Activated naive CD4-positive, alpha-beta T cell treated with anti-CD3 and anti-CD28 coated beads for 36 hours (primary cell): ENCODE measurements at places on chromosomes 1 and 21. TPM values are rescaled to one million over a fixed set of nuclear protein-coding genes. Genes with fewer than 3 reads are reported as not detected.
A peak's percentile ranks its signal among the peaks of the same experiment; 100 is the strongest.

The UAP1 gene
- 22.6 TPM for total RNA-seq

The MIXL1 gene
- total RNA-seq = not detected

The PPT1 gene
- total RNA-seq = 89.7 TPM

GRCh38 chr1:230048322-230048721, 18.7 kb upstream of the GALNT2 start:
- no peaks in the 10 kb centered on the region for H3K36me3 ChIP-seq
- H3K4me1 ChIP-seq = peaks cover 3% of the 10 kb centered on the region
- peaks cover 2% of the 10 kb centered on the region for H3K27me3 ChIP-seq
- no peak overlapping the region for H3K27ac ChIP-seq
- H3K4me3 ChIP-seq = no peak overlapping the region

GRCh38 chr1:1309251-1310108, 1.1 kb downstream of the PUSL1 start:
- H3K36me3 ChIP-seq = peaks cover 5% of the 10 kb centered on the region
- DNase-seq = no peak
- peak overlapping the region; percentile 68 for H3K4me3 ChIP-seq
- H3K27me3 ChIP-seq = no peaks in the 10 kb centered on the region

GRCh38 chr1:221335161-221336101, 406.5 kb downstream of the DUSP10 start:
- H3K4me1 ChIP-seq = no peaks in the 10 kb centered on the region
- H3K4me3 ChIP-seq = no peak overlapping the region
- DNase-seq = no peak
- H3K27ac ChIP-seq = no peak overlapping the region

- no peaks in the 10 kb centered on the region for H3K4me1 ChIP-seq
- H3K36me3 ChIP-seq = no peaks in the 10 kb centered on the region
- H3K4me3 ChIP-seq = no peak overlapping the region
- DNase-seq = no peak
Observed at GRCh38 chr1:73901738-73902137, 296.2 kb downstream of the LRRIQ3 start.

DNA sequence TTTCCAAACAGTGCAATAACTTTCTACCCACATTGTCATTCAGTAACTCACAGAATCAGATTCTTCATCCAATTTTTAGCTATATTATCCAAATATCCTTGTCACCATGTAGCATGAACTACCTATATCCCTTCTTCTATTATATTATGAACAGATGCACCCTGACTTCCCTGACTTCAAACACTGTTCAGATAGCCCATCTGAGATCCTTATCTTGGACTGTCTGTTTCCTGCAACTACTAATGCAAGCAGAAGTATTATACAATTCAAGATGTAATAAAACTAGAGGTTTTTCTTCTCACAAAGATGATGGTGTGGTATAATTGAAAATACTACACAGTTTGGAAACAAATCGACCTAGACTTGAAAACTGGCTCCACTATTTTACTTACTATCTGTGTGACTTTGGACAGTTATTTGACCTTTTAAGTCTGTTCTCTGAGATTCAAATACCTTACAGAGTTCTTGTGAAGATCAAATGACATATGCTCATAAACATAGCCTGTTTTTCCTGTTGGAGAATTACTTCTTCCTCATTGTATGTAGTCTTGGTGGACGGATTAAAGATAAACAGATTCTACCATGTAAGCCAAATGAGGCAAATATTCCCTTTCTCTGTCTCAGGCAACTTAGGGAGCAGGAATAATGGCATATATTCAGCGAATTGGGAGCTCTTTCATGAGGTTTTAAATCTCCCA, 407.9 kb upstream of the ZRANB2 start:
- no peaks in the 10 kb centered on the region for H3K4me1 ChIP-seq
- no peaks in the 10 kb centered on the region for H3K36me3 ChIP-seq
- no peak overlapping the region for H3K4me3 ChIP-seq
- no peak for DNase-seq

DNA sequence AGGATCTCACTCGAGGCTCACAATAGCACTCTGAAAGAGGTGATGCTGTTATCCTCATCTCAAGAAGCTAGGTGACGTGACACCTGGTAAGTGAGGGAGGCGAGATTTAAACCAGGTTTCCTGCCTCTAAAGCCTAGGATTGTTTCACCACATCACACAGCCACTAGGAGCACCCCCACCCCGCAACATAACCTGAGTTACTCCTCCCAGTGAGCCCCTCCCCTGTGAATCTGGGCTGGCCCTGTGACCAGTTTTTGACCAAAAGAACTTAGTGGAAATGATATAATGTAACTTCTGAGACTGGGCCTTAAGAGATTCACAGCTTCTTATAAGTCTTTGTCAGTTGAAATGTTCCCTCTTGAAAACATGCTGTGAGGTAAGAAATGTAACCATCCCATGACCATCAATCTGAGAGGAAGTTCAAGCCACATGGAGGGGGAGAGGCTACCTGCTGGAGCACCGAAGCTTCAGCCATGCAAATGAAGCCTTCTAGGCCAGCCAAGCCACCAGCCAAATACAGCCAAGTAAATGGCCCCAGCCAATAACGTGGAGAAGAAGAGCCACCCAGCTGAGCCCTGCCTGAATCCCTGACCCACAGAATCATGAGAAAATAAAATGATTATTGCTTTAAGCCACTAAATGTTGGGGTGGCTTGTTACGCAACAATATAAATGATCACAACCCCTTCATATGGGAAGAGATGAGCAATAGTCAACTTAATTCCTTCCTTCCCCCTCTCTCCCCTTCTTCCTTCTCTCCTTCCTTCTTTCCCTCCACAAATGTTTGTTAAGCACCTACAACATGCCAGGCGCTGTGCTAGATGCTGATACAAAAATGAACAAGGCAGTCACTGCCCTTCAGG, 61.0 kb upstream of the FAM20B start:
- no peaks in the 10 kb centered on the region for H3K4me1 ChIP-seq
- H3K27ac ChIP-seq = no peak overlapping the region
- no peak overlapping the region for H3K4me3 ChIP-seq
- H3K36me3 ChIP-seq = no peaks in the 10 kb centered on the region
- peaks cover 2% of the 10 kb centered on the region for H3K27me3 ChIP-seq
- no peak for DNase-seq

DNA sequence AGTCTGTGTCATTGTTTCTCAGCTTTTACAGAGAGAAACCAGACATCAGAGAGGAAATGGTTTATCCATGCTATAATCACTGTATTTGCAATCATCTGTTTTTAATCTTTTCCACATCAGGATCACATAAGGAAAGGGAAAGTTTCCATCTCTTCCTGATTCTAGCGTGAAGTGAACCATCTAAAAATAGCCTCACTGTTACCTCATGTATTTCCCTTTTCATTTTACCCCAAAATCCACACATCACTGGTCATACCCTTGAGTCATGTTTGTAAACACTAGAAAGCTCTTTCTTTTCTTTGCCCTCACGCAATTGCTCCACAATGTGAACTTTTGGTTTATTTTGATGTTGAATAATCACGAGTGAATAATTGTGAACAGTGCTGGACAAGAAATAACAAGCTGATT, 146.0 kb downstream of the PLA2G4A start:
- no peak overlapping the region for H3K27ac ChIP-seq
- H3K27me3 ChIP-seq = peaks cover 14% of the 10 kb centered on the region
- no peak overlapping the region for H3K4me3 ChIP-seq

DNA sequence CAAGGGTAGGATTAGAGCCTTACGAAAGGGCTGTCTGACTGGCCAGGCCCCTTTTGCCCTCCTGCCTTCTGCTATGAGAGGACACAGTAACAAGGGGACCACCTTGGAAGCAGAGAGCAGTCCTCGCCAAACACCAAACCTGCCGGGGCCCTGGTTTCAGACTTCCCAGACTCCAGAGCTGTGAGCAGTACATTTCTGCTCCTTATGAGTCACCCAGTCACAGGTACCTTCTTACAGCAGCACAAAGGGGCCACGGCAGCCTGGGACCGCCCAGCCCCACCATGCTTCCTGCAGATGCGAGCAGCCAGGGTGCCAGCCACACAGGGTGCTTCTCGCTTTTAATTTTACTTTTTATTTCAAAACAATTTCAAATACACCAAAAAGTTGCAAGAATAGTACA, 17.2 kb upstream of the POFUT2 start:
- H3K27me3 ChIP-seq = no peaks in the 10 kb centered on the region
- no peaks in the 10 kb centered on the region for H3K36me3 ChIP-seq
- DNase-seq = no peak
- H3K4me3 ChIP-seq = no peak overlapping the region
- H3K4me1 ChIP-seq = peaks cover 10% of the 10 kb centered on the region
- no peak overlapping the region for H3K27ac ChIP-seq

DNA sequence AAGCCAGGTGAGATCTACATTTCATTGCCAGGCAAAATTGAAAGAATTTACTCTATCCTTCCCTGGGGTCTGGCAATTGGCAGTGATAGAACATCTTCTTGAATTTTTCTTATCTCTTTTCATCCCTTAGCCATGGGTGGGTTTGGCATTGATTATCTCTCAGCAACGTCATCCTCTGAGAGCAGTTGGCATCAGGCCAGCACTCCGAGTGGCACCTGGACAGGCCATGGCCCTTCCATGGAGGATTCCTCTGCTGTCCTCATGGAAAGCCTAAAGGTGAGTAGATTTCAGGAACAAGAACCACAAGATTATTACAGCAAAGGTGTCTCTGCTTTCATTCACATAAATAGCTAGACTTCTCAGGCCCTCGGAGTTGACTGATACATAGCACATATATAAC, 39.3 kb downstream of the NCF2 start:
- no peak for DNase-seq
- H3K36me3 ChIP-seq = peaks cover 25% of the 10 kb centered on the region
- no peak overlapping the region for H3K4me3 ChIP-seq
- peaks cover 2% of the 10 kb centered on the region for H3K4me1 ChIP-seq

DNA sequence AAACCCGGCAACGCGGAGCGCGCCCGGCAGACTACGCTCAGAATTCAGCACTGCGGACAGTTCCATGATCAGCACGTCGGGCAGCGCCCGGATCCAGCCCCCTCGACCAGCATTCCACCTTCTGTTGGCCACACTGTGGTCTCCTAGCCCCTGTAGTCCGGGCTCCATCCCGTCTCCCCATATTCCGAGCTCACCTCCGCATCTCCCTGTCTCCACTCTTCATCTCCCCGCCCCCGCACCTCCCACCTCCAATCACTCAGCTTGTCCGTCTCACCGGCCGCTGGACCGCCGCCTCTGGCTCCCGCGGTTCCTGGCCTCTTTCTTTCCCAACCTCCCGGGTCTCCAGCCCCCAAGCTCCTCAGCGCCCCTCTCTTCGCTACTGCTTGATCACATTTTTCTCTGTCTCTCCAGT, 500 bp downstream of the EPHA10 start:
- H3K4me3 ChIP-seq = no peak overlapping the region
- H3K27ac ChIP-seq = no peak overlapping the region
- H3K36me3 ChIP-seq = no peaks in the 10 kb centered on the region

DNA sequence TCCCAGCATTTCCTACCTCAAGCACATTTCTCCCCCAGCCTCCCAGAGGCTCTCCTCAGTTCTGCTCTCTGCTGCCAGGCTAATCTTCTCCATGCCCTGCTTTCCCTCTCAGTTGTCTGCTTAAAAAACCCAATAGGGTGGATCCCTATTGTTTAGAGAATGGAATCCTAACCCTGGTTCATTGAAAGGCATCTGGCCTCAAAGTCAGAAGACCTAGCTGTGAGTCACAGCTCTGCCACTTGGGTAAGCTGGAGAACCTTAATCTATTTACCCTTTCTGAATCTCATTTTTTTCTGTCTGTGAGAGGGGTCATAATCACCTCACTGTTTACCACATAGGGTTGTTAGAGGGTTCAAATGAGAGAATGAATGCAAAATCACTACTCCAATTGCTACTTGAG, 12.5 kb upstream of the MYOC start:
- H3K4me3 ChIP-seq = no peak overlapping the region
- no peaks in the 10 kb centered on the region for H3K36me3 ChIP-seq
- no peaks in the 10 kb centered on the region for H3K4me1 ChIP-seq

DNA sequence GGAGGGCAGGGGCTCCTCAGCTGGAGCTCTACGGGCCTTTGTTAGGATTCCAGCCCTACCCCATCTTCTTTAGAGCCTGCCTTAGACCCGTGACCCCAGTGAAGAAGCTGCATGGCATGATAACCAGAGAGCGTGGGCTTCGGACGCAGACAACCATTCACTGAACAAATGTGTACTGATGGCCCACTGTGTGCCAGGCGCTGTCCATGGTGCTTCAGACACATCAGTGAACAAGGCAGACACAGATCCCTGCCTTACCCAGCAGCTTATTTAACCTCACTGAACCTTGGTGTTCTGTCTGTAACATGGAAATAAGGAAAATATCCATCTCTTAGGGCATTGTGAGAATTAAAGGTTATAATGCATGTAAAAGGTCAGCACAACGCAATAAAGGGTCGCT, 9.5 kb downstream of the CHIT1 start:
- no peaks in the 10 kb centered on the region for H3K4me1 ChIP-seq
- peaks cover 7% of the 10 kb centered on the region for H3K27me3 ChIP-seq
- no peak overlapping the region for H3K4me3 ChIP-seq
- no peak overlapping the region for H3K27ac ChIP-seq
- no peaks in the 10 kb centered on the region for H3K36me3 ChIP-seq

GRCh38 chr1:30345491-30346130, 377.8 kb downstream of the MATN1 start:
- DNase-seq = no peak
- no peaks in the 10 kb centered on the region for H3K4me1 ChIP-seq
- no peaks in the 10 kb centered on the region for H3K36me3 ChIP-seq
- H3K27me3 ChIP-seq = peaks cover 20% of the 10 kb centered on the region

- H3K4me3 ChIP-seq = no peak overlapping the region
- H3K27ac ChIP-seq = no peak overlapping the region
- H3K27me3 ChIP-seq = peaks cover 81% of the 10 kb centered on the region
- DNase-seq = no peak
Observed at GRCh38 chr21:44706026-44706705, 5.2 kb downstream of the TSPEAR start.

DNA sequence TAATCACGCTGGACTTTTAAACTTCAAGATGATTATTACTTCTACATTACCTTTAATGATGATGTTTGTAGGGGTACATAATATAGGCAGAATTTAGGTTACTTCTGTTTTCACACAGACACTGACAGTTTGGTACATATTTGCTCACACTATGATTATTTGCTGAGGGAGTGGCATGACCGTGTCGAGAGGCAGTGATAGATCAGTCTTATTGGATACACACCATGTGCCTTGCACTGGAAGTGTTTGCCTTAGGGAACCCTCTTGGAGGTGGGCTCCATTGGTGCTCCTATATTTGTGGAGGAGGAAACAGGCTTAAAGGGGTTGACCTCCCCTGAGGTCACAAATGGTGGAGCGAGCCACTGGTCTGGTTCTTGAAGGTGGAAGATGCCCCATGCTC, 132.1 kb downstream of the PRDM2 start:
- DNase-seq = no peak
- H3K36me3 ChIP-seq = no peaks in the 10 kb centered on the region
- H3K27me3 ChIP-seq = peaks cover 7% of the 10 kb centered on the region
- no peaks in the 10 kb centered on the region for H3K4me1 ChIP-seq
- H3K4me3 ChIP-seq = no peak overlapping the region

GRCh38 chr1:170935231-170935630, at the start of gene MROH9:
Gene MROH9 (plus strand): TSS chr1:170935534. CDS start chr1:170945557, 10,023 bp downstream.
- no peaks in the 10 kb centered on the region for H3K4me1 ChIP-seq
- DNase-seq = no peak
- peaks cover 2% of the 10 kb centered on the region for H3K27me3 ChIP-seq

GRCh38 chr1:234515821-234516241, 36.9 kb upstream of the TARBP1 start:
- no peak overlapping the region for H3K4me3 ChIP-seq
- DNase-seq = no peak
- H3K4me1 ChIP-seq = peaks cover 23% of the 10 kb centered on the region
- H3K36me3 ChIP-seq = no peaks in the 10 kb centered on the region
- no peaks in the 10 kb centered on the region for H3K27me3 ChIP-seq

GRCh38 chr1:204731985-204732575, 46.5 kb upstream of the LRRN2 start:
- no peak overlapping the region for H3K4me3 ChIP-seq
- H3K27ac ChIP-seq = no peak overlapping the region
- no peaks in the 10 kb centered on the region for H3K27me3 ChIP-seq
